ENCODE measurements at places on chromosomes 13 and 19.

GRCh38 chr19:1302533-1303239 lies 17.0 kb downstream of the EFNA2 start:
- no peak for DNase-seq

- DNase-seq, result no peak
These were observed 244.3 kb downstream of the RGCC start for GRCh38 chr13:41701676-41702075.

GRCh38 chr19:22523940-22524339 lies 101.8 kb upstream of the ZNF98 start:
- DNase-seq, result no peak

GRCh38 chr13:50629497-50629896 lies 214.0 kb downstream of the DLEU7 start:
- DNase-seq, result no peak

DNA sequence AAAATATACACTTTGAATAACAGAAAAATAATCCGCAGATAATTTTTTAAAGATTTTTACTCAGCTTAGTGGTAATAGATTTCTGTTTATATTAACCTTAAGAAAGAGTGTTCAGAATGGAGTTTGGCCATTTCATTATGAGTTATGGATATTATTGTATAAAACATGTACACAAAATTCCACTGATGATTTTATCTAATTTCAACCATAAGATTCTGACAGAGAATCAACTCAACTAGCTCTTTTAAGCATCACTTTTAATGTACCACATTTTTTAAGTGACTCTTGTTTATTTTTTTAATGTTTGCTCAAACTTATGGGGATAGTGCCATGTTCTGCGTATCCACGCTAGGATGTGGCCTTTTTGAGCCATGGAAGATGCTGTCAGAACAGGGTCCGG lies 75.7 kb downstream of the COL4A2 start:
- no peak for DNase-seq

DNA sequence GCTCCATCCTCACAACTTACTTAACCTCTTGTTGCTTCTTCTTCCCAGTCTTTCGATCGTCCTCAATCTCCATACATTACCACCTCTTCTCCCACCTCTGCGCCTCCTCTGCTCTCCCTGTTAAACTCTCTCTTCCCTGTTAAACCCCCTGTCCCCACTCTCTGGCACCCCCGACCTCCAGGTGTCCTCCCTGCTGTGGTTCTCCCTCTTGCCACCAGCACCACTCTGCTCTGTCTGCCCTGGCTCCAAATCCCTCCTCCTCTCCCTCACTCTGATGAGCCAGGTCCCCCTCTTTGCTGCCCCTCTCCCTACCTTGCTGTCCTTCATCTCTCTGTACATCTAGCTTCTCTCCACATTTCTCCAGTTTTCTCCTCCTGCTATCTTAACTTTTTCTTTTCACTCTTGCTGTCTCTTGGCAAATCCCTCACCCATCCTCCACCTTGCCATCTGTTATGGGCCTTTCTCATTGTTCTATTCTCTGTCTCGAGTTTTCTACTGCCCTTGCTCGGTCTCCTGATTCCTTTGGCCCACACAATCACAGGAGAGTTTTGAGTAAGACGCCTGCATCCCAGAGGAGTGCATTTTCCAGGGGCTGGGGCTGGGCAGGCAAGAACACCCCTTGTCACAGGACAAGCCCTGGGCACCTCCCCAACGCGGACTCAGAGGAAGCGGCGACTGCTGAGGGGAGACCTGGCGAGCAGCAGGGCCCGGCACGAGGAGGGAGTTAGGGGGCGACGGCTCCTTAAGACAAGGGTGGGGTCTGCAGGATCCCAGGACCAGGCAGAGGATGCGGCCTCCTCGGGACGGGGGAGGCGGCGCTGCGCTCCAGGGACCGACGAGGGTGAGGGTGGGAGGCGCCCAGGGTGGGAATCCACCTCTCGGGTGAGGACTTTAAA lies 21.4 kb upstream of the ERVV-1 start:
- DNase-seq, result no peak

GRCh38 chr13:103067751-103068555 lies 1.7 kb upstream of the SLC10A2 start:
- DNase-seq, result no peak

- no peak for DNase-seq
These were observed 1053.7 kb upstream of the SPRY2 start for GRCh38 chr13:81394640-81395039.

GRCh38 chr13:114106991-114107685 lies 25.3 kb downstream of the RASA3 start:
- DNase-seq, result no peak

DNA sequence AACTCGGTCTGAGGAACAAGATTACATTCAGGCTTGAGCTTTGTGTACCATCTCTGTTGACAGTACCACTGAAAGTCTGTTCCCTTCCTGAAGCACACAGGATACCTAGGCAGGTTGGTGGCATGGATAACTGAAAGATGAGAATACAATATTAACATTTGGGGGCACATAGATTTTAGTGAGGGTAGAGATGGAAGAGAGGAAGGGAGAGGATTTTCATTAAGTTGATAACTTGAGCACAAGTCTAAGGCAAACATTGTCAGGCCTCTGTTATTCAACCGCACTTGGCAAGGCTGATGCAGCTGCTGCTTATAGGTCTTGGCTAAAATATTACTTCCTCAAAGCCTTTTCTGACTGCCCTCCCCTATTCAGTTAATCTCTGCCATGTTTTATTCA lies 10.9 kb downstream of the MIR17HG start:
- DNase-seq, result no peak

GRCh38 chr19:3046698-3047495 lies 15.4 kb downstream of the TLE5 start:
- DNase-seq, result no peak

All from activated CD4-positive, alpha-beta T cell treated with anti-CD3 and anti-CD28 coated beads, Interleukin-2, amount 50 U/mL, for 48 hours (primary cell).